RPMI7951 (cell line): ENCODE measurements at places on chromosomes 5 and 9.
A peak's percentile ranks its signal among the peaks of the same experiment; 100 is the strongest.

DNA sequence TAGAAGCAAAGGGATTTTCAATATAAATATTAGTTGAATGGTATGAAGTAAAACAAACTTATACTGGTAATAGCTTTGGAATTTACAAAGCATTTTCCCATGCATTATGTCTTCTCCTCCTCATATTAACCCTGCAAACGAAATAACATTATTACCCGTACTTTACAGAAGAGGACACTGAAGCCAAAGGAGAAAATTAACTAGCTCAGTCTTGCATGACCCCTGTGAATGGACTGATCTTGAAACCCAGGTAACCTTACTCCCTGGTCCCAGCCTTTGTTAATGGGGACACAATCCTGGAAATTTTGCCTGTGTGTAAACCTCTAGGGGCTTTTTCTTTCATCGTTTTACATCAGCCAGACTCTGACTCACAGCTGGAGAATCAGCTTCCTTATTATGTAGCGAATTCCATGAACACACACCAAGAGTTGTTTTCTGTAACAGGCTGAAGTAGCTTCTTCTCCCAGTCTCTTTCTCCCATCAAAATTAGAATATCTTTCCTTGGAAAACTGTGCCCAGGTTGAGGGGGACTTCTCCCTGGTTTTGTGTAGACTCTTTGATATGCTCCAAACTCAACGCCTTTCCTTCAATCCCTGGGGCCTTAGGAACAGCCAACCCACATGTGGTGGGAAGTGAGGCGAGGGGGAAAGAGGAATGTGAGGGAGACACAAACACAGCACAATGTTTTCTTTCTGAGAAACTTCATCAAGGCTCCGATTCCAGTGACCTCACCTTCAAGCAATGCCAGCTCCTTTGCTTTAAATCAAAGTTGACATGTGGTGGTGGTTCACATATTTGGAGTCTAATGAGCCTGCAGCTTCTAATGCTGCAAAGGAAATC is 480.9 kb upstream of the PAPPA start:
- DNase-seq = peak; percentile 94

DNA sequence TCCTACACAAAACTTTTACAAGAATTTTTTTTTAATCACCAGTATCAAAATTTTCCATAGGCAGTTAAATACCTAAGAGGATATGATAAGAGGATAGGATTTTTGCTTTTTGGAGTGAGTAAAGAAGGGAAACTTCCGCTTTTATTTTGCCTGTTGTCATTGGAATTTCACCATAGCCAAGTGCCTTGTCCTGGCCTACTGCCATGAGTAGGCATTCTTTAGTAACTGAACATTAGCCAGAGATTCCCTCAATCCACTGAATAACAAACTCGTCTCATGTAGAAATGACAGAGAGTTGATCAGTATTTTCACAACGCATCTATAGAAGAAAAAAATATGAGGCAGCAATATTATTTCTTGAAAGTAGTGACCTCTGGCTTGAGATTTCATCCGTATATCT is 289.6 kb upstream of the ADAMTSL1 start:
- DNase-seq = peak; percentile 8

DNA sequence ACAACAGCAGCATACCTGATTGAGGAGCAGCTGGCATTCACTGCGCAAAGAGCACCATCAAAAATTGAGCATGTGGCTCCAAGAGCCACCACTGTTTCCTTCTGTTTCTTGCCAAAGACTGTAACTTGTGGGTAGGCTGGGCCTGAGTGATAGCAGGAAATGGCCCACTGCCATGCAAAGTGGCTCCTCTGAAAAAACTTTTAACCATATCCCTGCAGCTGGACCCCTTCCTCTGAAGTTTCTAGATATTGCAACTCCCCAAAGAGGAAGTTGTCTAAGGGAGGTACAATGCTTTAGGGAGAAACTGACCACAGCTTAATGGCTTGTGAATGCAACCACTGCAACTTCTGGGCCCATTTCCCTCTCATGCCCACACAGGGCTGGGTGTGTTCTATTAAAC is 355.4 kb upstream of the PDE4D start:
- DNase-seq = peak; percentile 10

GRCh38 chr5:107257885-107258520 is 412.7 kb downstream of the EFNA5 start:
- no peak for DNase-seq

GRCh38 chr5:117679046-117679445 is 1104.4 kb upstream of the SEMA6A start:
- DNase-seq = no peak

GRCh38 chr5:148791696-148792095 is 34.7 kb upstream of the ADRB2 start:
- DNase-seq = no peak

DNA sequence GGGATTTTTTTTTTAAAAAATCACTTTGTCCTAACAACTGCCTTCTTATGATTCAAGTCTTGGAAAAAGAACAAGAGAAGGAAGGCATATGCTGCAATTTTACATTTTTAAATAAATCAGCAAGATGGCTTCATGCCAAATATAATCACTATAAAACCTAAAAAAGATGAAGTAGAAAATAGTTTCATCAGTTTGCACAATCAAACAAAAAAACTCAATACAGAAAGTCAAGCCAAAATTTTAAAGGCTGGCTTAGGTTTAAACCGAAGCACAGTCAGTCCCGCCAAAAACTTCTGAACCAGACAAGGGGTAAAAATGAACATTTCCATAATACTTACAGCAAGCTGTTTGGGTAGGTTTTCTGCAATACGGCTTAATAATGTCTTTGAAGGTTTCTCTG is 57.3 kb downstream of the ZFR start:
- no peak for DNase-seq

- DNase-seq = no peak
Measured at GRCh38 chr5:117102591-117102990, 528.0 kb upstream of the SEMA6A start.

DNA sequence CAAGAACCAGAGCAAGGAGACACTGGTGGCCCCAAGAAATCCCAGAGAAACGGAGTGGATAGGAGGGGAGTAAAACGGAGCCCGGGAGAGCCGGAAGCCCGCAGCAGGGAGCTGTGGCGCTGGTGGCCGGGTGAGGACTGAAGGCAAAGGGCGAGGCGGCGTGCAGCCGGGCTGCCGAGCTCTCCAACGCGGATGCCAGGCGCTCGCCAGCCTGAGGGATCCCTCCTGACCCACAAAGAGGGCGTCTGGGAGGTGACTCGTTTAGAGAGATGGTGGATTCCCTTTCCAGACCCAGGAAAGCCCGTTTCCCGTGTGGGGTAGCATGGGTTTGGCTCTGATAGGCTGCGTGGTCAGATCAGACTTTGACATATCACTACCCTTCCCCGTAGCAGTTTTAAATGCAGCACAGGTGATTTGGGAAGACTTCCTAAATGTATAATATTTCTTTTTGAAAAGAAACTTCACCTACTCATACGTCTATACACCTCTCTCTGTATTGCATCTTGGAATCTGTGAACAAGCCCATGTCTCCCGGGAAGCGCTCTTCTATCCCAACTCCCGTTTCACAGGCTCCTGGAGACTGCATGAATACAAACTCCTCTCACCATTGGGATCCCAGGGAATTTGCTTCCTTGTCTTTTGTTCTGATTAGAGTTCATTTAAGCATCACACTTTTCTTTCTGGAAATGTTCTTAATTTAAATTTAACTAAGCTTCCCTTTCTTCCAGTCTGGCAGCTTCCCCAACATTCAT is 158.1 kb downstream of the C9orf152 start:
- peak; percentile 52 for DNase-seq
